ENCODE measurements at places on chromosomes 11 and 22.

DNA sequence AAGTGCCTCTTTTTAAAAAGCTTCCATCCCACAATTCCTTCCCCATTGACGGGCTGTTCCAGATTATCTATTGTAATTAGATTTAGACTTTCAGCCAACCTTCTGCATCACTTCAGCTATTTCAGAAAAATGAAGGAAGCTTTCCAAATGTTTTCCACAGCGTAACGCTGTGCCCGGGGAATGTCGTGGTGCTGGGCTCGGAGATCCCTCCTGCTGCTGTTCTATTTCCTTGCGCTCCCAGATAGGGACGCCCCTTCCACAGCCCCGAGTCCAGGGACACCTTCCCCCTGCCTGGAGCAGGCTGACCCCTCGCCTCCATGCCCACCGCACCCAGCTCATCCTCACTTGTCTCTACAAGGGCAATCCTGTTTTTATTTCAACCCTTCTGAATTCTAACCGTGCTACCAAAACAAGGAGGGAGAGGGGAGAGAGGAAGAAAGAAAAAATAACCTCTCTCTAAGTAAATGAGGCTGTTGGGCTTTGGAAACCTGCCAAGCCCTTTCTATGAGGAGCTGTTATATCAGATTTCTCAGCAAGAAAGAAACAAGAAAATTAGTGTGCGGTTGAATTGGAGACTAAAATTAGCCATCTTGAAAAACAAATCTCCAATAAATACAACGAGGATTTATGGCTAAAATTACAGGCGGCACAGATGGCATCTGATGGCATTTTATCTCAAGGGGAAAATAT, 366.9 kb downstream of the BRD1 start:
- no peak for DNase-seq

- DNase-seq: no peak
Observed at GRCh38 chr11:88377646-88378045, 40.1 kb upstream of the CTSC start.

DNA sequence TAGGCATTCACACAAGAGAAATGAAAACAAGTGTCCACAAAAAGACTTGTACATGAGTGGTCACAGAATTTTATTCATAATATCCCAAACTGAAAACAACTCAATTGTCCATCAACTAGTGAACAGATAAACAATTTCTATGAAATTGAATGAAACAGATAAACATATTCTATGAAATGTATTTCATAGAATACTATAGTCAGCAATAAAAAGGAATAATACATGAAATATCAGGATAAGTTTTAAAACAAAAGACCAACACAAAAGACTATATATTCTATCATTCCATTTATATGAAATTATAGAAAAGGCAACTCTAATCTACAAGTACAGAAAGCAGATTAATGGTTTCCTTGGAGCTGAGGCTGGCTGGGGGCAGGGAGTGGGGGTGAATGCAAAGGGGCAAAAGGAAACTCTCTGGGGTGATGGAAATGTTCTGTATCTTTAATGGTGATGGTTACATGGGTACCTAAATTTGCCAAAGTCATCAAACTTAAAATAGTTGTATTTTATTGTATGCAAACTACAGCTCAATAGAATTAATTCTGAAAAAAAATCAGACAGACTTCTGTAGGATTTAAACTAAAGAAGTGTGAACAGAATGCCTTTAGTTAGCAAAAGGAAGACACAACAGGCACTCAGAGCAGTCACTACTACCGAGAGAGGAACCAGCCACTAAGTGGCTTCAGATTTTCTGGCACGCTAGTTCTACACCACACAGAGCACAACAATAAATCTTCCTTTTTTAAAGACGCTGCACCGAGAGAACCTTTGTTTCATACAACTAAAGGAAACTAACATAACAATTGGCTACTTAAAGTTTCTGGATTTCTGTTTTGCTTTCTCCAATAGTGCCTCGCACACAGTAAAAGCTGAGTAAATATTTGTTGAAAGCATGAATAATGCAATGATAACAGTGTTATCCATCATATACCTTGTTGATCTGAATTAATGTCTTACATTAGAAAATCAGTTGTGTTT, 15.4 kb downstream of the CCDC34 start:
- DNase-seq: peak; percentile 36

GRCh38 chr11:86248609-86249008, 4.1 kb downstream of the EED start:
- no peak for DNase-seq

DNA sequence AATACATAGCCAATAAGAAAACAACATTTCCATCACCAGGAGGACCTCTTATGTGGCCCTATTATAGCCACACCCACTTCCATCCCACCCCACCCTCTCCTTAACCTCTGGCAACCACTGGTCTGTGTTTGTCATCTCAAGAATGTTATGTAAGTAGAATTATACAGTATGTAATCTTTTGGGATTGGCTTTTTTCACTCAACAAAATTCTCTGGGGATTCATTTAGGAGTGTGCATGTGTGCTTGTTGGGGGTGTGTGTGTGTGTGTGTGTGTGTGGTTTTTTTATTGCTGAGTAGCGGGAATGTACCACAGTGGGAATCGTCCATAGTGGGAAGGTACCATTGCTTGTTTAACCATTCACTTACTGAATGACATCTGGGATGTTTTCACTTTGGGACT, 5.2 kb downstream of the KCNJ5 start:
- no peak for DNase-seq

DNA sequence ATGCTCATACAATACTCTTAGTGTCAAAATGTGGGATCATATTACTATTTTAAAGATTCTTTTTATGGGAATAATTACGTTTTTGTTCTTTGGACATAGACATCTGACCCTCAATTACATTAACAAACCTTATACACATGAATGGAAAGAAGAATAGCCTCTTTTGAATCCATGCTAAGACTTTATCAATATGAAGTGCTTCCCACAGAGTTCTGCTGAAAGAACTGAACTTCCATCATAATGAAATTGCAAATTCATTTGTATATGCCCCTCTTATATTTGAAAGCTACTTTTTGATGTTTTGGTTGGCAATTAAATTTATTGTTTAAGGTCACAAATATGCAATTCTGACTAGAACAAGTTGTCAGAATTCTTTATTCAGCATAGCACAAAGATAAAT, 254.9 kb downstream of the TMEM135 start:
- no peak for DNase-seq

DNA sequence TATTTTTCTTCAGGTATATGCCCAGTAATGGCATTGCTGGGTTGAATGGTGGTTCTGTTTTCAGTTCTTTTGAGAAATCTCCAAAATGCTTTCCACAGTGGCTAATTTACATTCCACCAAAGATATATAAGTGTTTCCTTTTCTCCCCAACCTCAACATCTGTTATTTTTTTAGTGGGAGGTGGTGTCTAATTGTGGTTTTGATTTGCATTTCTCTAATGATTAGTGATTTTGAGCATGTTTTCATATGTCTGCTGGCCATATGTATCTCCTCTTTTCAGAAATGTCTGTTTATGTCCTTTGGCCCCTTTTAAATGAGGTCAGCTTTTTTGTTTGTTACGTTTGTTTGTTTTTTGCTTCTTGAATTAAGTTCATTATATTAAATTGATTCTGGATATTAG, 760.2 kb downstream of the KCNA4 start:
- no peak for DNase-seq

DNA sequence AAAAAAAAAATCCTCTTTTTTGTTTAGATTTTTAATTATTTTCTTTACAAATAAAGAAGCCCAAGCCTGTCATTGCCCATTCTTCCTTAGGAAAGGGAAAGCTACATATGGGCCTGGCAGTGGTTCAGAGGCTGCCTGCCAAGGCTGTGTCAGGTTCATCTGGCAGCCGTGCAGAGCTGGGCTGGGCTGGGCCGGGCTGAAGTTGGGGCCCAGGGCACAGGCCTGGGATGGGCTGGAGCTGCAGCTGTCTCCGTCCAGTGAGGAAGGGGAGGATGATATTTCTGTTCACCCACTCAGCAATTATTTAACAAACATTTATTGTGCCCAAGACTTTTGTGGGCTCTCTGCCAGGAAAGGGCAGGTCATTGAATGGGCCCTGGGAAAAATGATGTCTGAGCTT, 4.6 kb downstream of the PRR5L start:
- no peak for DNase-seq

GRCh38 chr11:16924462-16924825, 89.8 kb downstream of the PLEKHA7 start:
- DNase-seq: no peak

GRCh38 chr11:113862435-113862834, 12.9 kb downstream of the USP28 start:
- DNase-seq: no peak

DNA sequence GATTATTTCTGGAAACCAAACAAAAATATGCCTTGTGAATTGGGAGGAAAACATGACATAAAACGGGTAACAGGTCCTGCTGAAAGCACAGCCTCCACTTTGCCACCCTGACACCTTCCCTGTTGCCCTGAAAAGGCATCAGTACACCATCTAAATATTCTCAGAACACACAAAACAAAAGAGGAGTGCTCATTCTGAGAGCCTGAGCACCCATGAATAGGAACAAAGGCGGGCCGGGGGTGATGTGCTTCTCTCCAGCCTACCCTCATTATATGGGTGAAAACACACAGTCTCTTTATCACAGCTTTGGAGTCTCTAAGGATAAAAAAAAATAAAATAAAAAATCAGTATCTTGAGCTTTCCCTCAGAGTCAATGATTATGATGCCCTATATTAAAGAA, 19.7 kb downstream of the SCUBE2 start:
- no peak for DNase-seq

DNA sequence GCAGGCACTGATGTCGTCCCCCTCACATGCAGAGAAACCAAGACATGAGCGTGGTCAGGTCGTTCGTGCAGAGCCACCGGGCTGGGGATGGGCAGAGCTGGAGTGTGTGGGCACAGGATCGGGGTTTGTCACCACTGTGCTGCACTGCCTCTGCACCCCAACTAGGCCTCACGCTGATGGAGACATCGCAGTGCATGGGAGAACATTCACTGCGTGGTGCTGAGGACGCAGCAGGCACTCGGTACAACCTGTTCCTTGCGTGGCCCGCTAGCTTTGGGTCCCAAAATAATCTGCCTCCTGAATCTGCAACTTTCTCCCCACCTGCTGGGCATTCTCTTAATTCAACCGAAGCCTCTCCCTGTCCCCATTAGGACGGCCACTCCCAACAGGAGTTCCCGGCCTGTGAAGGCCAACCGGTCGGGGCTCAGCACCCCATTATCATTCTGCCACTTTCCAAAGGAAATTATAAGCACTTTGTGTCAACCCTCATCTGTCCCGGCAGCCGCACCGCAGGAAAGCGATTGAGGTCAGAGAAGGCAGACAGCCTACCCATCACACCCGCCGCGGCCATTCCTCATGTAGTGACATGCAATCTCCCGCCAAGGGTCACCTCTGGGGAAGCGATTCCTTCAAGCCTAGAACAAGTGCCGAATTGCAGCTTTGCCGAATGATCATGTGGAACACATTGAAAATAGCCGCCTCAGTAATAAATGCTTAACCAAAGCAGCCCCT, 490.4 kb downstream of the MN1 start:
- no peak for DNase-seq

DNA sequence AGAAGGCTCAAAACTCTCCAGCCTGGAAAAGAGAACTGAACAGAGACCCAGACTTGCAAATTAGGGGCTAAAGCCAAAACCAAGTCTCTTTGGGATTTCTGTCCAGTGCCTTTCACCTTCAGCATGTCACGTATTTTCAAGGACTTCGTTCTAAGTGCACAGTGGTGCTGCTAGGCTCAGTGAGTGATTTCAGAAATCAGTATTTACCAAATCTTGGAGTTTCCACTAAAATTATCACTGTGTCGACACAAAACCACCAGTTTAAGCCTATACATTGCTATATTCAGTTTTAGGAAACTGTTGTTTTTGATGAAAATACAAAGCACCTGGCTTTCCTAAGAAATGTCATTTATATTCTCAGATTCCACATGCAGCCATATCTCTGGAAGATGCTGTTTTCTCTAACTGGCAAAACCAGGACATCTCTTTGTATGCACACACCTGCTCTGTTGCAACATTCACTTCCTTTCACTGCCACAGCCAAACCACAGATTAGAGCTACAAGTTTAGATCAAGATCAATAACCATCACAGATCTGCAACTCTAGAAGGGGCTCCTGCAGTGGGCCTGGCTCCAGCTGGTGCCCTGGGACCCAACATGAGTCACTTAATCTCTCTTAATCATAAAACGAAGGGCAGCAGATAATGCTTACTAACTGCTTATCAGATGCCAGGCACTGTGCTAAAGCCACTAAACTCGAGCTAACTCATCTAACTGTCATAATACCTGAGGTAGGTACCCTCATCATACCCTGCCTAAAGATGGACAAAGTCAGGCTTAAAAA, 22.3 kb downstream of the SMCO4 start:
- no peak for DNase-seq

DNA sequence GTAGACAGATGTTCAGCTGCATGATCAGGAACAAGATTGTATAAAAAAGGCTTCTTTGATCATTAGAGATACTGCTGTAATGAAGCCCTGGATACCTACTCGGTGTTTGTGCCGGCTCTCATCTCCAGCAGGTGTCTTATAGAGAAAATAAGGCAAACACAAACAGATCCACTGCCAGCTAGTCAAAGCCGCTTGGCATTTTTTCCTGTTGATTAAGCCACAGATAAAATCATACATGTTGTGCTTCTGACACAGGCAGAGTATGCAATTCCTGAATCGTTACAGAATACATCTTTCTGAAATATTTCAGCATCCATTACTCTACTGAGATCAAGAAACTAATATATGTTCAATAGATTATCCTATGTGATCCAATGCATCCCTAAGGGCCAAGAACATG, 206.9 kb downstream of the CADM1 start:
- no peak for DNase-seq
